ENCODE measurements at places on chromosomes 16 and 17. TPM values are rescaled to one million over a fixed set of nuclear protein-coding genes. Genes with fewer than 3 reads are reported as not detected.

GRCh38 chr17:30208214-30208613, 27.3 kb downstream of the SLC6A4 start:
- H3K36me3 ChIP-seq = peaks cover 3% of the 10 kb centered on the region
- no peak overlapping the region for H3K27ac ChIP-seq
- H3K4me3 ChIP-seq = no peak overlapping the region

- no peaks in the 10 kb centered on the region for H3K36me3 ChIP-seq
- H3K27ac ChIP-seq = no peak overlapping the region
- no peaks in the 10 kb centered on the region for H3K27me3 ChIP-seq
- no peak for DNase-seq
- H3K4me1 ChIP-seq = peaks cover 6% of the 10 kb centered on the region
These were observed 79.5 kb upstream of the DOC2B start for GRCh38 chr17:260944-261343.

C1QL1 gene
- 0.68 TPM for total RNA-seq

GRCh38 chr16:57899771-57900661, 70.9 kb downstream of the CNGB1 start:
- no peaks in the 10 kb centered on the region for H3K36me3 ChIP-seq
- DNase-seq = peak; percentile 26
- H3K4me3 ChIP-seq = no peak overlapping the region
- no peak overlapping the region for H3K27ac ChIP-seq
- H3K27me3 ChIP-seq = no peaks in the 10 kb centered on the region

DNA sequence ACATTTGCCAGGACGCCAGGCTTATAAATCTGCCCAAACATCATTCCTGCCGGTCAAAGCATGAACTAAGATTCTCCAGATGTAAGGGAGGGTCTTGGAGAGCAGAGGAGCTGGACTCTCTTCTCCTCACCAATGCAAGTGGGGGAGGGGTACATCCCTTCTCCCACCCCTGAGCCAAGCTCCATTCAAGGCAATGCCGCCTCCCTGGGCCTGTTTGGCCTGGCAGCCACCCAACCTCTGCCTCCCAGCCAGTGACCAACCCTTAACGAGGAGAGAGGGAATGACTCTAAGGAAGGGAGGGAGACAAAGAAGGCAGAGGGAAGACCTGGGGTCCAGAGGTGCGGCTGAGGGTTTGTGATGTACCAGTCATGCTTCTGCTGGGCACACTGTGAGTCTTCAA, 13.8 kb downstream of the C17orf50 start:
- DNase-seq = peak; percentile 50
- no peaks in the 10 kb centered on the region for H3K27me3 ChIP-seq
- H3K27ac ChIP-seq = peak overlapping the region; percentile 94
- no peaks in the 10 kb centered on the region for H3K36me3 ChIP-seq

DNA sequence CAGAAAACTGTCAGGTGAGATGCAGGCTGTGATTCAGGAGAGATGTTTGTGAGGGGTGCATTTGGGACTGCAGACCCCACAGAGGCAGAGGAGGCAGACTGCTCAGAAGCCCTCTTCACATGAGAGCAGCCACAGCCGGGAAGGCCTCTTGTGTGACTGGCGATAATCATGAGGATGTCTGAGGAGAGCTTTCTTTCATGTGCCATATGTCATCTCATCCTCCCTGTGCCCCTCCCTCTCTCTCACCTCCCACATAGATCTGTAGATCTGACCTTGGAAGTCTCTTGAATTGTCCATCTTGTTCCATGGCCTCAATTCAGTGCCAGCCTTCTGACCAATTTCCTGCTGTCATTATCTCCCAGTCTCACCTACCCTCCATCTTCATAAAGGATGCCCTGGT, 50.5 kb downstream of the EPN2 start:
- no peak for DNase-seq
- H3K4me1 ChIP-seq = peaks cover 23% of the 10 kb centered on the region
- H3K4me3 ChIP-seq = no peak overlapping the region
- H3K27me3 ChIP-seq = no peaks in the 10 kb centered on the region

- H3K4me3 ChIP-seq = no peak overlapping the region
- H3K27ac ChIP-seq = no peak overlapping the region
- no peak for DNase-seq
- H3K4me1 ChIP-seq = no peaks in the 10 kb centered on the region
- H3K27me3 ChIP-seq = no peaks in the 10 kb centered on the region
These were observed 192.9 kb upstream of the C17orf78 start for GRCh38 chr17:37182786-37183465.

DNA sequence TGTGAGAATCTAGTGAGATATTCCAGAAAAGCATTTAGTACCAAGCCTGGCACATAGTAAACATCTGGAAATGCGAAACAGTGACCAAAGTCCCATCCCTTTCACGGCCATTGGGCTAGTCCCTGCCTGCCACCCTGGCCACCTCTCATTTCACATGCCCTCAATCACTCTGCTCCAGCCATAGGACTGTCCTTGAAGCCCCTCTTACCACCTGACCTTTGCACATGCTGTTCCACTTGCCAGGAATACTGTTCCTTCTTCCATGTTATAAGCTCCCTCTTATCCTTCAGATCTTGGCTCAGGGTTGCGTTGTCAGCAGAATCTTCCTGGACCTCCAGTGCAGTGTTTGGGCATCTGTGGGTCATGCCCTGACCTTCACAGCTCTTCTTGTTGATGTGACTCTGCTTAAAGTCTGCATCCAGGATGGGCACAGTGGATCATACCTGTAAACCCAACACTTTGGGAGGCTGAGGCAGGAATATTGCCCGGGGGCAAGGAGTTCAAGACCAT, 2.1 kb downstream of the MYO15A start:
- no peak overlapping the region for H3K4me3 ChIP-seq
- no peaks in the 10 kb centered on the region for H3K4me1 ChIP-seq
- H3K27me3 ChIP-seq = no peaks in the 10 kb centered on the region
- no peak overlapping the region for H3K27ac ChIP-seq
- no peak for DNase-seq

DNA sequence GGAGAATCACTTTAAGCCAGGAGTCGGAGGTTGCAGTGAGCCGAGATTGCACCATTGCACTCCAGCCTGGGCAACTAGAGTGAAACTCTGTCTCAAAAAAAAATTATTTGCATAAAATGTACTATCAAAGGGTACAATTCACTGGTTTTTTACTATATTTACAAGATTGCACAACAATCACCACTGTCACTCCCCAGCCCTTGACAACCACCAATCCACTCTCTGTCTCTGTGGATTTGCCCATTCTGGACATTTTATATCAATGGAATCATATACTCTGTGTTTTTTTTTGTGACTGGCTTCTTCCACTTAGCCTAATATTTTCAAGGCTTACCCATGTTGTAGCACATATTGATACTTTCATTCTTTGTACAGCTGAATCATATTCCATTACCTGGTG, 18.8 kb downstream of the TBX2 start:
- H3K4me1 ChIP-seq = no peaks in the 10 kb centered on the region
- H3K4me3 ChIP-seq = no peak overlapping the region
- no peak for DNase-seq
- H3K36me3 ChIP-seq = no peaks in the 10 kb centered on the region

DNA sequence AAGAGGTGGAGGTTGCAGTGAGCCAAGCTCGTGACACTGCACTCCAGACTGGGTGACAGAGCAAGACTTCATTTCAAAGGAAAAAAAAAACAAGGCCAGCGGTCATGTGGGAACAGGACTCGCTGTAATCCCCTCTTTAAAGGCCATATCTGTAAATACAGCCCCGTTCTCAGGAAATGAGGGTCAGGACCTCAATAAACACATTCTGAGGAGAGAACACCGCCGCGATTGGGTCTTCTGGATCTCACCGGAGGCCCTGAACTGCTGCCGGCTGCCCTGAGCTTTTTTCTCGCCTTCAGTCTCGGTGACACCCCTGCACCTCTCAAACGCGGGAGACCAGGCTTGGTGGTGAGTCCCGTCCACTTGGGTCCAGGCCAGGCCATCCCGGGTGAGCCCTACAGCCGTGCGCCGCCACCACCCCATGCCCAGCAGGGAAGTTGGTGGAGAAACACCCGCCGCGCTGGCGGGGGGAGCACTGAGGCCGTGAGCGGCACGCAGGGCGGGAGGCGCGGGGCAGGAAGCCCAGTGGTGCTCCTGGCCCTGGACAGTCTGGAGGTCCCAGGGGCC, 28.4 kb downstream of the SLC25A10 start:
- no peak for DNase-seq
- no peaks in the 10 kb centered on the region for H3K4me1 ChIP-seq

DNA sequence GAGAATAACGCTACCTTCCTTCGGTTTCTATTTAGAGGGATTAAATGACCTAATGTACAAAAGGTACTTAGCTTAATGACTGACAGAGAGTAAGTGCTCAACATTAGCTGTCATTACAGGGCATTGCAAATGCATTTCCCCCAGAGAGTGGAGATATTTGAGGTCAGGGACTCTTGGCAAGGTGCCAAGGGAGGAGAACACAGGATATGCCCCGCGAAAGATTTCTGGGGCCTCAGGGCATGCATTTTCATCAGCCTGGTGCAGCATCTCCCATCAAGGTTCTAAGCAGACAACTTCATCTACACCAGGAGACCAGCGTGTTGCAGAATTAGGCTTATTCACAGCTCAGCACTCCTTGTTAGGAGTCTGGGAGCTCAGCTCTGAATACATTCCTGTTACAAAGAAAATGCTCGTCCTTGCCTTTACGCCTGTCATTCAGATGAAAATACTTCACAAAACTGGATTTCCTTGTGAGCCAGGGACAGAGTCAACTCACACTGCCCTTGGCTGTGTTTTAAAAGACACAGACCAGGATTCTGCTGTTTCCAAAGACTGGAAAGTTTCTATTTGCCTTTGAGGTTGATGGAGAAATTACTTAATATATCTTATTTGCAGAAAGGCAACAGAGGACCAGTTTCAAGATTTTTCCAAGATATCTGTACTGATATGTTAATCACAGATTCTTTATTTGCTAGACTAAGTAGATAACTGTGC, 108.2 kb downstream of the VAT1L start:
- no peaks in the 10 kb centered on the region for H3K27me3 ChIP-seq
- no peak overlapping the region for H3K4me3 ChIP-seq
- H3K4me1 ChIP-seq = peaks cover 7% of the 10 kb centered on the region
- H3K27ac ChIP-seq = no peak overlapping the region

- no peak for DNase-seq
- H3K4me3 ChIP-seq = no peak overlapping the region
- H3K36me3 ChIP-seq = peaks cover 15% of the 10 kb centered on the region
- H3K27ac ChIP-seq = peak overlapping the region; percentile 65
- H3K4me1 ChIP-seq = peaks cover 19% of the 10 kb centered on the region
These were observed 29.0 kb upstream of the CLEC18B start for GRCh38 chr16:74450236-74450635.

GRCh38 chr17:45224671-45225050, 3.0 kb downstream of the FMNL1 start:
- no peaks in the 10 kb centered on the region for H3K36me3 ChIP-seq
- H3K27ac ChIP-seq = peak overlapping the region; percentile 12
- no peaks in the 10 kb centered on the region for H3K4me1 ChIP-seq
- no peak for DNase-seq

- H3K4me1 ChIP-seq = no peaks in the 10 kb centered on the region
- no peak for DNase-seq
- no peak overlapping the region for H3K27ac ChIP-seq
- no peak overlapping the region for H3K4me3 ChIP-seq
- H3K36me3 ChIP-seq = no peaks in the 10 kb centered on the region
These were observed 9.2 kb upstream of the NF1 start for GRCh38 chr17:31085563-31085962.

DNA sequence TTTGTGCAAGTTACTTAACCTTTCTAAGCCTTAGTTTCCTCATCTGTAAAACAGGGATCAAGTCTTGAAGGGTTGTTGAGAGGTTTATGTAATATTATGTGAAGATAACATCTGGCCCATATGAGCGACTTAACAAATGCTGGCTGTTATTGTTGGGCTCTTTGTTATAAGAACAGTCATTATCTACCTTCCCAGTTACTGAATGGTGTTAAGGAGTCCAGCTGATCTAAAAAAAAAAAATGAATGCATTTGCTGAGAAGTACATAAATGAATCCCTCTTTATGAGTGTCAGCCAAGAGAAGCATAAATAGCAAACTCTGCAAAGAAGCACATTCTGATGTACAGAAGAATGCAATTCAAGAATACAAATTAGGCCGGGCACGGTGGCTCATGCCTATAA, 24.3 kb upstream of the MED13 start:
- H3K27me3 ChIP-seq = no peaks in the 10 kb centered on the region
- no peak for DNase-seq
- no peak overlapping the region for H3K4me3 ChIP-seq
- no peaks in the 10 kb centered on the region for H3K4me1 ChIP-seq
- no peak overlapping the region for H3K27ac ChIP-seq

DNA sequence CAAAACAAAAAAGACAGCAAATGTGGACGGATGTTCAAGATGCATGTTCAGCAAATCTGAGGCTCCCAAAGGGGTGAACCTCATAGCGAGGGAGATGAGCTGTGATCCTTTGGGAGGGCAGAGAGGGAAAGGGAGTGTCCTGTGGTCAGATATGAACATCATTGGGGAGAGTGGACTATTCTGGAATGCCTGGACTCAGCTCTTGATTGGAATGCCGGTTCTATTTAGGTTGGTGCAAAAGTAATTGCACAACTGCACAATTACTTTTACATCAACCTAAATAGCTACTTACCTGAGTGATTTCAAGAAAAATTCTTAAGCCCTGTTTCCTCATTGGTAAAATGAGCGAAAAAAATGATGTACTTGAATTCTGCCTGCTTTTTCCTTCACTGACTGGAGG, 89.6 kb downstream of the CACNG3 start:
- H3K36me3 ChIP-seq = no peaks in the 10 kb centered on the region
- DNase-seq = no peak
- H3K4me1 ChIP-seq = no peaks in the 10 kb centered on the region
- no peaks in the 10 kb centered on the region for H3K27me3 ChIP-seq
- H3K27ac ChIP-seq = no peak overlapping the region
- no peak overlapping the region for H3K4me3 ChIP-seq
